Activated CD8-positive, alpha-beta memory T cell treated with anti-CD3 and anti-CD28 coated beads for 36 hours (primary cell): ENCODE measurements at places on chromosomes 2 and 18. TPM values are rescaled to one million over a fixed set of nuclear protein-coding genes. Genes with fewer than 3 reads are reported as not detected.

Gene MEP1B
- total RNA-seq = not detected

Gene DUSP2
- 297 TPM for total RNA-seq

Gene PCARE
- not detected for total RNA-seq

Gene APCDD1
- not detected for total RNA-seq

Gene UPP2
- total RNA-seq = not detected

Gene TPO
- total RNA-seq = not detected

Gene CYRIA
- 0.95 TPM for total RNA-seq

Gene GCG
- total RNA-seq = not detected

Gene PER2
- total RNA-seq = 12.6 TPM

Gene CYP27C1
- 0.08 TPM for total RNA-seq

Gene DCDC2C
- not detected for total RNA-seq

Gene GDF7
- total RNA-seq = not detected

Gene TCF7L1
- total RNA-seq = not detected

Gene SMYD1
- not detected for total RNA-seq

Gene IL36A
- not detected for total RNA-seq

Gene ERICH2
- not detected for total RNA-seq

Gene EFHD1
- total RNA-seq = 0.17 TPM

Gene CYTIP
- 245 TPM for total RNA-seq

Gene PLEK
- total RNA-seq = 19.9 TPM

Gene SERPINB12
- not detected for total RNA-seq

Gene ABHD1
- total RNA-seq = 0.40 TPM

Gene MERTK
- total RNA-seq = 0.51 TPM

Gene CLEC4F
- total RNA-seq = not detected

Gene CD28
- total RNA-seq = 75.2 TPM

Gene RPRD1A
- 24.7 TPM for total RNA-seq

Gene HNMT
- not detected for total RNA-seq

Gene SULT1C3
- total RNA-seq = not detected

Gene REG3G
- total RNA-seq = not detected

Gene KCNS3
- total RNA-seq = not detected

Gene KCNG2
- not detected for total RNA-seq

Gene C1D
- total RNA-seq = 33.8 TPM

Gene SPP2
- not detected for total RNA-seq

Gene CABYR
- 1.2 TPM for total RNA-seq
